ENCODE measurements at places on chromosomes 12 and 14.

DNA sequence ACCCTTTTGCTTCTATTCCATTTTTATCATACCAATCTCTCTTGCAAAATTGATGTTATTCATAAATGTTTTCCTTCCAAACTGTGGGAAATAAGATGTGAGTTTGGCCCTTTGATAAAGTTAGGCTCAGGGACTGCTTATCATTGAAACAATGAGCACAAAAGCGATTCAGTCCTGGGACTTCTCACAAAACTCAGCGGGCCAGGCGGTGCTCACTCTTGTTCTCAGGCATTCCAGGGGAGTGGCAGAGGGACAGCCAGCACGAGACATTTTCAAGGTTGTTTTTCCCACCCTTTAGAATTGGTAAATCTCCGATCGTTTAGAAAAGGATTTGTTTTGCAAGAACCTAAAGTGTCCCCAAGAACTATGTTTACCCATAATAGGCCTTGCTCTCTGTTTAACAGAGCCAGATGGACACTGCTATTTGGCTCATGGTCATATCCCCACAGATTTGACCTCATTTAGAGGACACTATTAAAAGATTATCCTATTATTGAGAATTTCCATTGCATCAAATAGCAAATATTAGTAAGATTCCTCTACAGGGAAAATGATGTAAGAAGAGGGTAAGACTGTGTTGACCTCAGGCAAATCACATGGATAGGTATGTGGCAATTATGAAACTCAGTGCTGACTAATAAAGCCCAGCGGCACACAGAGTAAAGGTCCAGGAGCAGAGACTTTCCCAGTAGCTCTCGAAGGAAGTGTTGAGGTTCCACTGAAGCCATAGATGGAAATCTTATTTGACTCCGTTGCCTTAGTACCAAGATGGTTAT, 102.7 kb upstream of the USP44 start:
- no peak for DNase-seq

DNA sequence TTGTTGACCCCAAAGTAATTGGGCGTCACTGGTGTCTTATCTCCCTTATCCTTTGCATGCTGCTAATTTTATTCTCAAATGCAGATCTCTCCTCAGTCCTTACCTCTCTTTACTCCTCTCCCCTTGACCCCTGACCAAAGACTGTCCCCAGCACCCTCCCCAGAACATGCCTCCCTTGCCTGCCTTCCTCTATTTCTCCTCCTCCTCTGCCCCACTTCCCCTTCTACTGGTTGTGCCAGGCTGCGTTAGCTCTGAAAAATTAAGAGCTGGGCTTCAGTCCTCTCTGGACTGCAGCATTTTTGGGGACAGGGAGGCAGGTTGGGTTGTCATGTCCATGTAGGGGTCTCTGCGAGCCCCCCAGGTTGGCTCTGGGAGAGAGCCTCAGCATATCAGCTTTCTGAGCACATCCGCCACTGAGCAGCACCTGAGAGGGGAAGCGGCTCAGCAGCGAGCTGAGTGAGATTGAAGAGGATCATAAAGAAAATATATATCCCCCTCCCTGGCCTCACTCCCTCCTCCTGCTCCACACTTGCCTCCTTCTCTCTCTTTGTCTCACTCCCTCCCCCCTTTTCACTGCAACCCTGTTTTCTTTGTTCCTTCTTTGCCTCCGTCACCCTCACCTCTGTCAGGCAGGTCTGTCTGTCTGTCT, 6.4 kb upstream of the CISTR start:
- no peak for DNase-seq

DNA sequence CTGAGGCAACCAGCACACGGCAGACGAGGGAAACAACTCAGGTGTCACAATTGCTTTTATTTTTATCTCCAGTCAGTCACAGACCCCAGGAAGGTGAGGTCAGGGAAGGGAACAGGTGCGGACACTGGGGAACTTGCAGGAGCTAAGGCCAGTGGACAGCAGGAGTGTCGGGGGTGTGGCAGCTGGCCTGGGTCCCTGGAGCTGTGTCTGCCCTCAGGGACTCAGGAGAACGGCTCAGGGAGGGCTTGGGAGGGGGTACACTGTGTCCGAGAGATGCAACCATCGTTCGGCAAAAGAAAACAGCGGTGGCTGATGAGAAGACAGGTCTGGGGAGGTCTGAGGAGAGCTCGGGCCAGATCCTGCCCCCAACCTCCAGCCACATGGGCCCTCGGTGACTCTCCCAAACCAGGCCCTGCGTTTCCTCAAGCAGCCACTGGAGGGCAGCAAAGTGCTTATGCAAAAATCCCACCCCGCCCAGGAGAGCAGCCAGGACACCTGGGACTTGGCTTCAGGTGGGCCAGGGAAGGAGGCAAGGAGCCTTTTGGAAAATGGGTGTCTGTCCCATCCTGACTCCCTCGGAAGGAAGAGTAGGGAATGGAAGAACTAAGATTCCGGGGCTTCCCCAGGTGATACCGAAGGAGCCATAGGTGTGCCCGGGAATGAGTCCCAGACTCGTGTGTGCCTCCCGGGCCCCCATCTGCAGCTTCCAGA, 24.1 kb upstream of the BCDIN3D start:
- DNase-seq = peak; percentile 67

GRCh38 chr14:97456462-97456861, 659.3 kb downstream of the VRK1 start:
- no peak for DNase-seq

GRCh38 chr14:102445066-102445465, 64.5 kb downstream of the ANKRD9 start:
- DNase-seq = no peak

DNA sequence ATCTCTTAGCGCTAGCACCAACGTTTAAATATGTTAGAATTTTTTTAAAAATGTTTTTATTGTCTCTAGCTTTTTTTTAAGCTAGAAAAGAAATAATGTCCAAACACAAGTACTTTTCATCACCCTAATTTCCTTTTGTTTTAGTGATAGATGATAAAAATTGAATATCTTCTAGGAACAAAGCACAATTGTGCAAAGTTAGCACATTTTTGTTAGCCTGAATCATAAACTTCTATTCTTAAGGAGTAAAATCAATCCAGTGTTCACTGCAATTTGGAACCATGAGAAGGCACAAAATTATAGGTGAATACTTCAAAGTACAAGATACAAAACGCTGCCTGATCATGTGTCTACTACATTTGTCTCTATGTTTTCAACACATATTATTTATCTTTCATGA, 408.5 kb upstream of the RPL10L start:
- DNase-seq = no peak

- DNase-seq = no peak
Observed at GRCh38 chr12:123232472-123232806, 502 bp downstream of the MPHOSPH9 start.

DNA sequence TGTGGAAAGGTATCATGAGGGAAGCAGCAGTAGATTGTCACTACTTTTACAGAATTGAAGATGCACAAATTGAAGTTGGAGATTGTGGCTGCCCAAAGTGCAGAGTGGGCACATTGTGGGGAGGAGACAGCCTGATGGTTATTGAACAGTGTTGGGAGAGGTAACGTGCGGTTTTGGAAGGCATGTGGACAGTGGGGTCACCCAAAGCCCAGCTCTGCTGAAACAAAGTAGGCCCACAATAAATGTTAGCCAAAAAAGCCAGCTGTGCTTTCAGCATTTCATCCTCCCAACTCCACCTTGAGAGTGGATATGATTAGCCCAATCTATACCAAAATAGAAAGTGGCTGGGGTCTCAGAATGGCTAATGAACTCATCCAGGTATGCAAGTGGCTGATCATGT, 96.7 kb downstream of the TMX1 start:
- no peak for DNase-seq

GRCh38 chr14:24817212-24818057, 183.4 kb upstream of the GZMB start:
- no peak for DNase-seq

- DNase-seq = no peak
Observed at GRCh38 chr14:72543341-72543740, 350.6 kb downstream of the DPF3 start.

All from stimulated activated CD4-positive, alpha-beta T cell treated with anti-CD3 and anti-CD28 coated beads, TNF-alpha, amount 100 ng/mL, for 1 hour (primary cell).